ENCODE measurements at places on chromosomes 3 and 15. TPM values are rescaled to one million over a fixed set of nuclear protein-coding genes. Genes with fewer than 3 reads are reported as not detected.

The ITGA11 gene
- total RNA-seq: 0.88 TPM

The SYNPR gene
- not detected for total RNA-seq

The CSTA gene
- 8.8 TPM for total RNA-seq

The TMEM40 gene
- total RNA-seq: 0.65 TPM

The SORD gene
- 342 TPM for total RNA-seq

The P2RY14 gene
- total RNA-seq: not detected

The ENTPD3 gene
- total RNA-seq: not detected

The GOLGA8T gene
- 0.30 TPM for total RNA-seq

The LMAN1L gene
- total RNA-seq: not detected

The GOLGA8K gene
- total RNA-seq: 0.40 TPM

The PDZRN3 gene
- total RNA-seq: 1.3 TPM

The LOXL1 gene
- total RNA-seq: 0.75 TPM

Measured in left lobe of liver (tissue), 2 donors.